ENCODE measurements at places on chromosomes 3 and 15. TPM values are rescaled to one million over a fixed set of nuclear protein-coding genes. Genes with fewer than 3 reads are reported as not detected.

Gene ST6GAL1
- not detected for total RNA-seq

Gene ANKRD34C
- total RNA-seq = not detected

Gene TUSC7
- total RNA-seq = not detected

Gene C3orf33
- 4.1 TPM for total RNA-seq

Gene MYO9A
- 59.1 TPM for total RNA-seq

Gene ERC2
- 0.44 TPM for total RNA-seq

Gene TMED3
- 121 TPM for total RNA-seq

Gene SPG21
- 106 TPM for total RNA-seq

Gene PLSCR5
- total RNA-seq = not detected

Gene GPD1L
- 8.4 TPM for total RNA-seq

Gene TMEM45A
- total RNA-seq = 50.8 TPM

Gene KNG1
- total RNA-seq = not detected

Gene ADGRG7
- total RNA-seq = not detected

Gene CHL1
- total RNA-seq = 8.9 TPM

Measured in smooth muscle cell of trachea (primary cell).